ENCODE measurements at places on chromosomes 4 and X.

DNA sequence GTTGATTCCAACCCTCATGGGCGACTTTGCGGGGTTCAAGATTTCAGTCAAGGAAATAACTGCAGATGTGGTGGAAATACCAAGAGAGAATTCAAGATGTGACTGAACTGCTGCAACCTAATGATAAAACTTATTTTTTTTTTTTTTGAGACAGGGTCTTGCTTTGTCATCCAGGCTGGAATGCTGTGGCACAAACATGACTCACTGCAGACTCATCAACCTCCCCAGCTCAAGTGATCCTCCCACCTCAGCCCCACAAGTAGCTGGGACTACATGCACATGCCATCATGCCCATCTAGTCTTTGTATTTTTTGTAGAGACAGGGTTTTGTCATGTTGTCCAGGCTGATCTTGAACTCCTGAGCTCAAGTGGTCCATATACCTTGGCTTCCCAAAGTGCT, 19.5 kb upstream of the WDFY3 start:
- no peak for DNase-seq

DNA sequence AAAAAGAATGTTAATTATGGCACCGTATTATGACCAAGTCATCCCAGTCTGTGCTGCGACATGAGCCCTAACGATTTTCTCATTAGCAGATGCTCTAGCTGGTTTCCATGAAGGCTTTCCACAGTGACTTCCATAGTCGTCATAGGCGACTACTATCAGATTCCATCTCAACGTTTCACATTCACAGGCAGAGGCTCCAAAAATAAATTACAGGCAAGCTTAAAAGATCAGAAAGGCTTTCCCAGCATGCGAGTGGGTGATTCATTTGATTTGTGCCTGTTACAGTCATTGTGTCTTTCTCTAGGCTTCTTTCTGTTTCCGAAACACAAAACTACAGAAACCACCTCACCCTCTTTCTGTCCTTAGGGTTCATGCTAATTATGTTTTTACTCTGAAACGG, 43.2 kb downstream of the PALLD start:
- no peak for DNase-seq

DNA sequence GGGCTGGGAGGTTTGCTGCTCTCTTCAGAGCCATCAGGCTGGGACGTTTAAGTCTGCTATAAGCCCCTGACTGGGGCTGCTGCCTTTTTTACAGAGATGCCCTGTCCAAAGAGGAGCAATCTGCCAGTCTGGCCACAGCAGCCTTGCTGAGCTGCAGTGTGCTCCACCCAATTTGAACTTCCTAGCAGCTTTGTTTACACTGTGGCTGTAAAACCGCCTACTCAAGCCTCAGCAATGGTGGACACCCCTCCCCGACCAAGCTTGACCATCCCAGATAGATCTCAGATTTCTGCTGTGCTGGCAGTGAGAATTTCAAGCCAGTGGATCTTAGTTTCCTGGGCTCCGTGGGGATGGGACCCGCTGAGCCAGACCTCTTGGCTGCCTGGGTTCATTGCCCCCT, 40.7 kb downstream of the SPATA18 start:
- no peak for DNase-seq

DNA sequence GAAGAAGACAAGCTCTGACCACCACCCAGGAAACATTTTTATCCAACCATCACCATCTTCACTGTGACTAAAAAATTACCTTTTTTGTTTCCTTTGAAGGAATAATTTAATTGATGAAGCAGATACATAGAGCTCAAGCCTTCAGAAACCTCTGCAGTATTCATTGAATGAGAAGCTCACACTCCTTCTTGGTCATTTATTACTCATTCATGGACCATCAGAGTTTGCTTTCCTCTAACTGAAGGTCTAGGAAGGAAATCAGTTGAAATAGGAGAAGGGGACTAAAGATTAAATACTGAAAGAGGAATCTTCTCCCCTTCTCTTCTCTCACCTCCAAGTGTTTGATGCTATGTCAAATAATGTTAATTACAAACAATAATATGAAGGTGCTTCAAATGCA, 290.6 kb upstream of the KLF3 start:
- no peak for DNase-seq

DNA sequence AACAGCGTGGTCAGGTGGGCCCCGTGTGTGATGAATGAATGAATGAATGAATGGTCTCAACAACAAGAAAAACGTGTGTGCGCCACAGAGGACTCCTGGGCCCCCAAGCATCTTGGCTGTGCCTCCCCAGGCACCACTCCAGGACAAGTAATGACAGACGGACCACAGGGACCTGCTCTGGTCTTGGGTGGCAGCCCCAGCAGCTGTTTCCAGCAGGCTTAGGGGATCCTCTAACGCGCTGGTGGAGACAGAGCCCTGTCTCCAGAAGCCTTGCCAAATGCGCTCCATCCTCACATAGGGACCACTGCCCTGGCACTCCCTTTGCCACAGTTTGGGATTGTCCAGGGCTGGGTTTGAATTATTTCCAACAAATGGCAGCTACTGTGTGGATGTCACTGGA, 39.1 kb downstream of the PSAPL1 start:
- no peak for DNase-seq

GRCh38 chr4:73589261-73589847, 30.9 kb downstream of the RASSF6 start:
- DNase-seq = no peak

DNA sequence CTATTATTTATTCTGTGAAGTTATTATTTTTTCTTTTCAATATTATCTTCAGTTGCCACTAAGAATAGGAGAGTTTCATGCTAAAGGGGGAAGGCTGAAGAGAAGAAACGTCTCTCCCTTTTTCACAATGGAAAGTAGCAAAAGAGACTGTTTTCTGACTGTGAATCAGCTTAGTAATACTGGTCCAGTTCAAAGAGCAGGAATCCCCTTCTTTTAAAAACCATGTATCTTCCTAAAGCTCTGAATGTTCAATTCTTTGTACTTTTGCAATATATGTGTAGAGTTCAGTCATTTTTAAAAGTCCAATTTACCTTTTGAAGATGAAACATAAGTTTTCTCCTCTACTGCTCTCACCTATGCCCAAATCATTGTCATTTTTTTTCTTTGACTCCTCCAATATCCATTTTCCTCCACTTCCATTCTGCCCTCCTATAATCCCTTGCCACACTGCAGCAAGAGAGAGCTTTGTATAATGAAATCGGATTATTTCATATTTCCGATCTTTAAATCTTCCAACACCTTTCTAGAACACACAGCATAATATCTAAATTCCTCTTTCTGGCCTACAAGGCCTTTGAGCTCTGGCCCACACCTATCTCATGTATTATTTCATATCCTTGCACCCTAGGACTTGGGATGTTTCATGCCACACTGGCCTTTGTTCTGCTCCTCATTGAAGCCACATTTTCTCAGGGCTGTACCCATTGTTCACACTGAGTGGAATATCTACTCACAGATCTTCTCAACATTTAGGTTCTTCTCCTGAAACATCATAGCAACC, 195.3 kb downstream of the CAMK2D start:
- DNase-seq = no peak

DNA sequence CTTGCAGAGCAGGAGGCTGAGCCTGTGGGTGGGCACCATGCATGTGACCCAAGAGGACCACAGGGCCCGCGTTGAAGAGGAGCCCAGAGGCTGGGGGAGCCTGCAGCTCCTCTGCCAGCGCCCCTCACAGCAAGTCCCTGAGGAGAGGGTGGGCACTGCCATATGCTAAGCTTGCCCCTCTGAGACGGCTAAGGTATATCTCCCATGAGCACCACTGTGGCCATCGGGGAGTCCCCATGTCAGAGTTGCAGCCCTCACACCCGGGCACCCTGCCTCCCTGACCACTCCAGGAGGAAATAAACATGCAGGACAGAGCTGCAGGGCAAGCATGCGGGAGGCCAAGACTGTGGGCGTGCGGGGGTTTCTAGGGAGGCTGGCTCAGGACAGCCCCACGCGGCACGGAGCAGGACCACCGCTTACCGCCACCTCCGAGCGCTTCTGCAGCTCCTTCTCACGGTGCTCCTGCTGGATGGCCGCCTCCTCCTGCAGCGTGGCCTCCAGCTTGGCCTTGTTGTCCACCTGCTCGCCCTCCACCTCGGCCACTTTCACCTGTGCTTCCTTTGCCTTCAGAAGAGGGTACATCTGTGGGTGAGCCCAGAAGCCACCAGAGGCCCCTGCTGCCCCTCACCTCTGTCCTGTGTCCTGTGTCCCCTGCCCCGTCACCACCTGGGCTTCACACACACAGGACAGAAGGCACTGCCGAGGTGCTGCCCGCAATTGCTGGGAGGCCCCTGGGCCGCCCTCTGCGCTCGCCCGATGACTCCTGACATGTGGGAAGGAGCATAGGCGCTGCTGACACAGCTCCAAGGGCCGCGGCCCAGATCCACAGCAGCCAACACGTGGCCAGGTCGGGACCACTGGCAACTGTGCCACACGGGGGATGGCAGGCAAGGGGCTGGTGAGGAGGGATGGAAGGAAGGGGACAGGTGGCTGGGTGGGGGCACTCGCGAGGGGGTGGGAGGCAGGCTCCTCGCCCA, 29.8 kb downstream of the FGFR3 start:
- no peak for DNase-seq

GRCh38 chrX:8784162-8784561, 17.0 kb downstream of the FAM9A start:
- DNase-seq = no peak

- DNase-seq = no peak
Observed at GRCh38 chr4:185912779-185913178, 100.8 kb upstream of the SORBS2 start.

DNA sequence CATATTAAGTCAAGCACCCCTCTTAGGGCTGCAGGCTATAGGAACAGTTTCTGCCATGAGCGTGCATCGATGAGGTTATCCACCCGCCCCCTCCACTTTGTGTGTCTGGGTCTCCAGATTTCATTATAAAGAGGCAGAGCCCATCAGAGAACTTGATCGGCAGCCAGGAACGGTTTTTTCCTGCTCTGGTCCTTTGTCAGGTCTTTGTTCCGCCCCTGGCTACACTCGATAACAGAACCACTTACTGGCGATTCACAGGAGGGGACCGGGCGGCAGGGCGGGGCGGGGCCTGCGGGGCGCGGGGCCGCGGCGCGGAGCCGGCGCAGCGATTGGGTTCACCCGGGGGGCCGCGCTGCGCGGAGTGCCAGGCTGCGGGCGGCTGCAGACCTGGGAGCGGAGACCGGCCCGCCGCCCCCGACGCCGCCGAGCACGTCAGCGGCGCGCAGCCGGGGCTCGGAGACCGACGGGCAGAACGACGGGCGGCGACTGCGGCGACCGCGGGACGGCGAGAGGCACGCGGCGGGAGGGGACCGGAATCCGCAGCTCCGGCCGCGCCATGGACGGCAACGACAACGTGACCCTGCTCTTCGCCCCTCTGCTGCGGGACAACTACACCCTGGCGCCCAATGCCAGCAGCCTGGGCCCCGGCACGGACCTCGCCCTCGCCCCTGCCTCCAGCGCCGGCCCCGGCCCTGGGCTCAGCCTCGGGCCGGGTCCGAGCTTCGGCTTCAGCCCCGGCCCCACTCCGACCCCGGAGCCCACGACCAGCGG, at the start of gene SLC10A4:
SLC10A4 (plus strand) TSS at position 338 of the 771 bp plus-strand sequence; CDS start at position 557, 219 bp downstream.
- DNase-seq = no peak

- no peak for DNase-seq
Observed at GRCh38 chr4:41160012-41160789, 54.1 kb downstream of the APBB2 start.

GRCh38 chr4:8730159-8730558, 137.6 kb downstream of the CPZ start:
- no peak for DNase-seq

DNA sequence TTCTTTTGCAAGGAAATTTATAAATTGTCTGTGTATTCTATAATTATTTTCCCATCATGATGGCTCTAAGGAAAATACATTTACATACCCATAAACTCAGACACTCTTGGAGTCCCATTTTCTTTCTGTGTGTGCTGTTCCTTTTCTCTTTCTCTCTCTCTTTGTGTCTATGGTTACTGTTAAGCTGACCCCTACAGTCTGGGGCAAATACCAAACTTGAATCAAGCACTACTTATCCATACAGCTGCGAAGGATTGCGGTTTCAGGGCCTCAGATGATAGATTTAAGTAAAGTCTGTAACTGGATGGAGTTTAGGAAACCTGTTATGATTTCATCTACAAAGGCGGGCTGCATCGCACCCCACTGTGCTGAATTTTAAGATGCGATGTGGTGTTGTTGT, 150.2 kb downstream of the SHROOM3 start:
- no peak for DNase-seq

DNA sequence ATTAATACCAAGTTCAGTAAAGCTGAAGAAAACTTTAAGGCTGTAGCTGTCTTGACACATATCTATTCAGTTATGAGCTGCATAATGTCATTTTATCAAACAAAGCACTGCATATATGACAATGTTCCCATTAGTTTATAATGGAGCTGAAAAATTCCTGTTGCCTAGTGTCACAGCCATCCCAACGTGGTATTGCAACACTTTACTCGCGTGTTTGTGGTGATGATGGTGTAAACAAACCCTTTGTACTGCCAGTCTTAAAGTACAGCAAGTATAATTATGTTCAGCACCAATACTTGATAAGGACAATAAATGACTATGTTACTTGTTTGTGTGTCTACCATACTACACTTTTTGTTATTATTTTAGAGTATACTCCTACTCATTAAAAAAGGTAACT, 1415.6 kb upstream of the PCDH7 start:
- DNase-seq = no peak

DNA sequence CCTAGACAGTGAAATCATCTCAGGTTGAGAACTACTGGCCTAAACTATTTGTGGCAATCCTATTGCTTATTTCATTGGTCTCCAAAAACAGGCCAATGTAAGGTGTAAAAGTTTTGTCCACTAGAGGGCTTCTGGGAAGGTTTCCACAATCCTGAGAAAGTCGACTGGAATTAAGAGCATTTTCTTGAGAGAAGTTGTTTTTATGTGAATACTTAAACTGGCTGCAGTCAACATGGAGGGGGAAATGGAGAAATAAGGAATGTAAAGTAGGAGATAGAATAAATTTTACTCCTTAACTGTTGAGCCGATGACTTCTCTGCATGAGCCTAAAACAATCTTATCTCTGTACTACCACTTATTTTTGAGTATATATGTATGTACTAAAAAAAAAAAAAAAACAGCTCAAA, 11.0 kb upstream of the EIF4E start:
- DNase-seq = no peak

DNA sequence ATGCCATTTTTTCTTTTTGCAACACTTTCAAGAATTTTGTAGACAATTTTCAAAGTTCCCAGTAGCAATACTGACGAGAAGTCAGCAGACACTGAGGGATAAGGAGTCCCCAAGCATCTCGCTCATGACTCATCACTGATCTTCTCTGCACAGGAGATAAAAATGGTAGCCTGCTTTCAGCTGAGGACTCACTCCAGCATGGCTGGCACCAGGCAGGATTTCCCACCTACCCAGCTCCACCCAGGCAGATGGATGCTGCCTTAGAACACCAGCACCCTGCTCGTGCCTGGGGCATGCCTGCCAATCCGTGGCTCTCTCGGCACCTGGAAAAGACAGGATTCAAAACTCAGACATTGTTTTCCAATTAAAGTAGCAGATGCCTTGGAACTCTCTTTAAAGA, 24.9 kb downstream of the JAKMIP1 start:
- no peak for DNase-seq

Measured in activated CD8-positive, alpha-beta memory T cell treated with anti-CD3 and anti-CD28 coated beads for 1 hour (primary cell).